Activated CD4-positive, CD25-positive, alpha-beta regulatory T cell treated with anti-CD3 and anti-CD28 coated beads, Interleukin-2, amount 50 U/mL, for 16 hours (primary cell): ENCODE measurements at places on chromosomes 7 and 10.

- no peak for DNase-seq
Observed at GRCh38 chr10:69665474-69666320, 35.6 kb downstream of the FAM241B start.

DNA sequence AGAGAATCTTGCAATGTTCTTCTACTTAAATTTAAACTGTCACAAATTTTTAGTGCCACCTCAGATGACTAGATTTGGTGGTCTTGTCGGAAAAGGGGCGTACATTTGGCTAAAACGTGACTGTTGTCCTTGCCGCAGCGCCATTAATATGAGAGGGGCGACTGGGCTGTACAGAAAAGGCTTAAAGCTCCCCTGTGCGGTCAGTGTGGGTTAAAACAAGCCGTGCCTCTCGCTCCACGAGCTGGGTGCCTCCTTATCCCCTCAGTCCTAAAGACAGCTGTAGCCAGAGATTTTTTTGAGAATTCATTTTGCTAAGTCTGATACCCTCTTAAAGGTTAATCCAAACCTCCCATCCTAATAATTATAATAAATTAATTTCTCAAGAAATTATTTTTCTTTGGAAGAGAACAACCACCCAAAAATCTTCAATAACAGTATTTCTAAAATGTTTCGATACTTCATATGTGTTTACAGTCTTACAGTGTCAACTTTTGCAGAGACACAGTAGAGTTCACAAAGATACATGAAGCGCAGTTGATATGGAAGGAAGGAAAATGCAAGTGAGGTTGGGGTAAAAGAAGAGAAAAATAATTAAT, 68.6 kb downstream of the C7orf25 start:
- DNase-seq = no peak

DNA sequence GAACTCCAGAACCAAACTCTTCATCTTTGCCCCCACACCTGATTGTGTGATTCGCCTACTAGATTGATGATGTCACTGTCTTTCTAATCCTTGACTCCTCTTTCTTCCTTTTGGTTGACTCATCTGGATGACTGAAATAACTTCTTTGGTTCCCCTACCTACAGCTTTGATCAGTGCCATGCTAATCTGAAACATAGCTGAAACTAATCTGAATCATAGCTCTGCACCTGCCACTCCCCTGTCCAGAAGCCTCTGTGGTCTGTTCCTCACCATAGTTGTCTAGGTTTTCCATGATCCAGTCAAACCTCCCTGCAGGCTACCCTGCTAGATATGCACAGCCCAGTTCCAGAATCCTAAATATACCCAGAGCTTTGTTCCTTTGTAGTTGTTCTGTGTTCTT, 51.9 kb downstream of the ZNF365 start:
- no peak for DNase-seq

- DNase-seq = no peak
Observed at GRCh38 chr7:82335927-82336326, 107.7 kb downstream of the CACNA2D1 start.

GRCh38 chr7:26042237-26042636, 109.8 kb upstream of the NFE2L3 start:
- no peak for DNase-seq

- no peak for DNase-seq
Observed at GRCh38 chr10:108375691-108376090, 1211.2 kb upstream of the SORCS1 start.

DNA sequence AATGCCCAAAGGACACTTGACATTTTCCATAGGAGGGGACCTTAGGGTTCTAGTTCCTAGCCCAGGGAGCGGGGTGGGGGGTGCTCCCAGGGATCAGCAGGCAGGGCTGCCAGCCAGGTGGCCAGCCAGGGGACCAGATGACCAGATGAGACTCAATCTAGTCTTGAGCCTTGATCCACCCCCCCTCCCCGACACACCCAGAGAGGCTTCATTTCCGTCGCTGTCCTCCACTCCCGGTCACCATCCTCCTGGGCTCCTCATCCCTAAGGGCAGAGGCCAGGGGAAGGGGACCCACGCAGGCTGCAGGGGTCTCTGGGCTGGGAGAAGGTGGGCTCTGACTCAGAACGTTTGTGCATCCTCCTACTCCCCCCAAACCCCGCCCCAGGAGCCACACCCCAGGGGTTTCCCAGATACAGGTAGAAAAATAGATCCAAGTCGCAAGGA, 1.0 kb downstream of the STX1A start:
- DNase-seq = no peak

DNA sequence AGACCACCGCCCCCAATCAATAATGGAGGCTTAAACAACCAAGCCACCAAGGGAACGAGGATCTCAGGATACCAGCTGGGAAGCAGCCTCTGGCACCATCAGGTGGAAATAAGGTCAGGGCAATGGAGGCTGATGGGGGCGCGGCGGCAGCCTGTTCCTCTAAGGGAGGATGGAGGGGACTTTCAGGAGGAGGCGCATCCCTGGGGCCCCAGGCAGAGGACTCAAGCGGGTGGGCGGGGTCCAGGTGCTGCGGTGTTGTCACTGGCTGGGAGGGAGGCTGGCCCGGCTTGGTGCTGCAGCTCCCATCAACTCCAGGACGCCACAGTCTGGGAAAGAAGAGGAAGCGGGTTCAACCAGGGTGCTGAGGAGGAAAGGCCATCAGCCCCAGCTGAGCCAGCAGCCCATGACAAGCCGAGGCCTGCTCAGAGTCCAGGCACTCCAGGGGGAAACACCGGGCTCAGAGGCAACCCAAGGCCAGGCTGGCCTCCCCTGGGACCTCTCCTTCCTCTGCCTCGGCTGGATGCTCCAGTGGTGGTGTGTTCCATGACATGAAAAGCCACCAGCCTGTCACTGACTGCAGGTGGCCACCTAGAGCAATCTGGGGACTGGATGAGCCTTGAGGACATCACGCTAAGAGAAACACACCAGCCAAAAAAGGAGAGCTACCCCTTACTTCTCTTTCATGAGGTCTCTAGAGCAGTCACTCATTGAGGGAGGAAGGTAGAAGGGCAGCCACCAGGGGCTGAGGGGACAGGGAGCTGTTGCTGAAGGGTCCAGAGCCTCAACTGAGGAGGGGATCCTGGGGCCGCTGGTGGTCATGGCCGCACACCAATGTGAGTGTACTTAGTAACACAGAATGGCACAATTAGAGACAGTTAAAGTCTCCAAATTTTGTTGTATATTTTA, 4.6 kb downstream of the GIGYF1 start:
- DNase-seq = no peak

DNA sequence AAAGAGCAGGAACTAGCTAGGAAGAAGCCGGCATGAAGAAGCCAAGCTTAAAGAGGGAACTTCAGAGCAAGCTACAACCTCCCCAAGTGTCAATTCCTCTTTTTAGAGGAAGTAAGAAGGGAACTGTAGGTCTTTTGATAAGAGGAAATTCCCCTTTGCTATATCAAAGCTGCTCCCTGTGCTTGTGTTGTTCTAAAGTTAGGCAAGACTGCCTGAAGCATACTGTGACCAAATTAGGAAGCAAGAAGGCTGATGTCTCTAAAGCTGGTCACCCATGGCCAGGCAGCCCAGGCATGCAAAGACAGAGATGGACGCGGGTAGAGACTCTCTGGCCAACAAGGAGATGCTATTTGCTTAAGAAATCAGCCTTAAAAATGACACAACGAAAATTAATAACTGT, 87.9 kb downstream of the RNF216 start:
- DNase-seq = no peak

GRCh38 chr7:115679976-115680375, 350.6 kb downstream of the TFEC start:
- no peak for DNase-seq

DNA sequence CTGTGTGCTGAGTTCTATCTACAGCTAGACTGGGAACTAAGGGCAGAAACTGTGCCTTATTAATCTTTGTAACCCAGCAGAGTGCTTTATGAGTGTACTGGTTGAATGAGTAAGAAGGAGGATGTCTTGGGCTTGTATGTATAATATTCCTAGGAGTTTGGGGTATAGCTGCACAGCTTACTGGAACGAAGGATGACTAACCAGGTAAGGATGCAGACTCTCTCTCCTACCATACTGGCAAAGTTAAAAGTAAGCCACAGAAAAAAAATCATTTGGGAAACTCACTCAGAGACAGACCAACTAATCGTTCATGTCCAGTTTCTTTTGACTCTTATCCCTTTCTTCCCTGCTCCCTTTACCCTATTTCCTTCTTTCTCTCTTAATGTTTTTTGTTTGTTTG, 1.4 kb upstream of the DHTKD1 start:
- no peak for DNase-seq

- no peak for DNase-seq
Observed at GRCh38 chr10:29067161-29067560, 221.7 kb upstream of the LYZL1 start.

GRCh38 chr10:116186273-116186672, 86.7 kb downstream of the GFRA1 start:
- no peak for DNase-seq

DNA sequence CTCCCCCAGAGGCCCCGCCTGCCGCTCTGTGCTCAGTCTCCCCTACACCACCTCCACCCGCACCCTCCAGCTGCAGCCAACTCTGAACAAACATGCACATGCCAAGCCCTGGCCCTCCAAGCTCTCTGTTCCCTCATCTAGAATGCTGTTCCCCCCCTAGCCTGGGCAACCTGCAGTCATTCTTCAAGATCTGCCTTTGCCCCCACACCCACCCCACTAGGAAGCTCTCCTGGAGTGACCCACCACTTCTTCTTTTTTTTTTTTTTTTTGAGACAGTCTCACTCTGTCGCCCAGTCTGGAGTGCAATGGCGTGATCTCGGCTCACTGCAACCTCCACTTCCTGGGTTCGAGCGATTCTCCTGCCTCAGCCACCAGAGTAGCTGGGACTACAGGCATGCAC, 13.7 kb downstream of the MYL10 start:
- DNase-seq = no peak

DNA sequence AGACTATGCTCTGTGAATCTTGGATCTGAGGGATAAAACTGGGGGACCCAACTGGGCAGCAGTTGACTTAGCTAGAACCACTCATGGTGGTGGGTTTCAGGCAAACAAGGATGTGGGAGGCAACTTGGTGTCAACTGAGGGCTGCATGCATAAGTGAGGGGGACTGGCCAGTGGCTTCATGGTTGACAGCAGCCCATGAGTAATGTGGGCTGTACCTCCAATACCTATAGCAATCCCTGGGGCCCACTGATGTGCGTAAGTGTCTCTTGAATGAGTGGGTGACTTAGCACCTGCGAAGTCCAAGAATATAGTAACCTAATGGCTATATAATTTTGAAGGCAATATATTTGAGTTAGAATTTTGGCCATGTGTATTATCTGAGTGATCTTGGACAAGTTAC, 13.7 kb upstream of the MAP3K8 start:
- no peak for DNase-seq

GRCh38 chr7:148962440-148962822, 65.9 kb downstream of the PDIA4 start:
- no peak for DNase-seq

DNA sequence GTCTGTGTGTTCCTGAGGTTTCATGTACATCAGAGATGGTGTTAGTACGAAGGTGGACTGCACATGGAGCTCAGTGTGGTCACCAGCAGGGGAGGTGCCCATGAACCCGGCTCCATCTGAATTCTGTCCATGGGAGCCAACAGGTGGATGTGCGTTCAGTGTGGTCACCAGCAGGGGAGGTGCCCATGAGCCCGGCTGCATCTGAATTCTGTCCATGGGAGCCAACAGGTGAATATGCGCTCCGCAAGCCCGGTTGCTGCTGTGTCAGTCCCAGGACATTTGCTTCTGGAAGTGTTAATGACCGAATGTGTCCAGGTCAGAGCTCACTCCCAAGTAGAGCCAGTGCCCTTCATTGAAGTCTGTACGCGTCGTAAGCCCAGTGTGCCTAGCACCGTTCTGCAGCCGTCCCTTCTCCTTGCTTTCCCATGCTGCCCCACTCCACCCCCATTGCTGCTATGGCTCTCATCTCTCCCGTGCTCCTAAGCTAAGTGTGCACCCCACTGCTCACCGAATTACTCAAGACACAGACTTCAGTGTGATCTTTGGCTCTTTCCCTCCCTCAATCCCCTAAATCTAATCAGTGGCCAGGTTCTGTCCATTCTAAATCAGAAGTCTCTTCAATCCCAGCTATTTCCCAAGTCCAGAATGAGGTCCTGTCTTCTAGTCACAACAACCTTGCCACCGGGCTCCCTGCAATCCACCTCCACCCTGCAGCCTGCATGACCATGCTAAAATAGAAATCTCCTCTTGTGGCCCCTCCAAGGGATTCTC, 352.4 kb downstream of the TCERG1L start:
- no peak for DNase-seq

- no peak for DNase-seq
Observed at GRCh38 chr7:43325595-43325994, 213.1 kb downstream of the HECW1 start.

DNA sequence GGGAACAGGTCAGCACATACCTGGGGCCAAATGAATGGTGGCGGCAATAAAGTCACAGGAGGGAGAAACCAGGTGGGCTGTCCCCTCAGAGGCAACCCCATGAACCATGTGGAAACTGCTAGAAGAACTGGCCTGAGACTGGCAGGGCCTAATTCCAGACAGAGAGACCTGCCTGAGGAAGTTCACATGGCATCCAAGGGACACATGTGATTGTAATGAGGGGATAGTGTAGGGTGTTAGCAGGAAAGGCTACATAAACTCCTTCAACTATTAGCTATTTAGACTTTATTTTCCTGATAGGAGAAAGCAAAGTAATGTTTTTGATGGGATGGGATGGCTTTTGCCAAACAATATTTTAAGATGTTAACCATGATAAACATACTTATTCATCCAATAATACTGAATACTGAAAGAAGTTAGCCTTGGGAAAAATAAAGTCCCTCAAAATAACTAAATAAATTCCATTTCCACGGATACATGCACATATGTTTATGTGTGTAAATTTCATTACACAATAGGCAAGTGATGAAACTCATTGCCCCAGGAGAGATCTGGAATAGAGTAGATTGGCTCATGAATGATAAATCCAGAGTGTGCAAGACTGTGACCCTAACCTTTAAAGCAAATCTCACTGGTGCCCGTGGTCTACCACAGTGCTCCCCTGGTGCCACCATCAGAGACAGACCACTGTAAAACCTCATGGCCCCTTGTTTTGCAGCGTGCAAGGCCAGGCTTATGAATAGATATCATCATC, 137.0 kb downstream of the NRF1 start:
- DNase-seq = no peak

DNA sequence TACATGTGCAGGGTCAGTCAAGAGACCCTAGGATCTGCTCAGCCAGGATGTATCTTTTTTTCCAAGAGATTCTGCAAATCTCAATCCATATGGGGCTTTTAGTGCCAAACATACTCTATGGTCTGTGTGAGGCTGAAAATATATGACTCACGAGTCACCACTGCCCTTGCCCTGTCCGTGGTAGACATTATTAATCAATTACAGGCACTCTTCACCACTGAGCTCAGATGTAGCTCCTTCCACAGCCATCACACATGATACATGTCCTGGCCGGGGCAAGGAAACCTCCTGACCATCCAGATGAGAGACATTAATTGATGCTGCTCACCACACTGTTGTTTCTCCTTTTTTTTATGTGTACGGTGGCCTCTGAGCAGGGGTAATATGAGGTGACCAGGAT, 90.2 kb upstream of the RET start:
- no peak for DNase-seq

- DNase-seq = no peak
Observed at GRCh38 chr10:11145495-11145855, 127.8 kb downstream of the CELF2 start.
